ENCODE measurements at places on chromosomes 2 and 18.

DNA sequence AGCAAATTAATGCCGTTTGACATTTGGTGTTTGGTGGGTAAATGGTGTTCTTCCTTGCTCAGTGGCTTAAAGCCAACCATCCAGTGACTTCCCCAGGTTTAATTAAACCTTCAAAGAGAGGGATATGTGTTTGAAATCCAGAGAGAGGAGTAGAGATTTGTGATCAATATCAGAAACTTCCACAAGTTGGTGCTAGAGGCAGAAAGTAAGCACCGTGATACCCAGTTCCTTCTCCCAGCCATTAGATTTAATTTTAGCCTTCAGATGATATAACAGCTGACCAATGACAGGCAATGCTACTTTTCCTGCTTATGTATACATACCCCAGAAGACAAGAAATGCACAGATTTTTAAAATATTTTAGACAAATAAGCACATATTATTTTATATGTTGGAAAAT lies 398.5 kb downstream of the CDH2 start:
- DNase-seq: no peak

DNA sequence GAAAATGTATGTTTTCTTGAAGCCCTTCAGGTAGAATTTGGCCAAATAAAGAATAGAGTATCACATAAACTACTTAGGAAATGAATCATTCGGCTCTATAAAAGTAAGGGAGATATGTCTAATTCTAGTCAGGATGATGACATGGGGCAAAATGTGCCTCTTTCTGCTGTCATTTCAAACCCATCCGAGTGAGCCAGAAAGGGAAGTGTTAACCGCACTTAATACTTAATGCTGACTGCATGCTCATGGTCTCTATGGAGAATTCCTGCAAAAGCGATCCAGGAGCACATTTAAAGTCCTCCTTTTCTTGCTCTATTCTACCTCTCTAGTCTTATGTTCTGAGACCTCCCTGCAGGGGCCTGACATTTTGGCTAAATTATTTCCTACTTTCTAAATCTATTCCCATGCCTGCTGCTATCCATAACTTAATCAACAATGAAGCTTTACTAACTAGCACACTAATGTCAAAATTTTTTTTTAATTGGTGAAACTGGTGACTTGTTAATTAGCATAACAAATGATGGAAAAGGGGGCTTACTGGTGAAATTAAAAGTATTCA lies 127.4 kb downstream of the CDC42EP3 start:
- no peak for DNase-seq

DNA sequence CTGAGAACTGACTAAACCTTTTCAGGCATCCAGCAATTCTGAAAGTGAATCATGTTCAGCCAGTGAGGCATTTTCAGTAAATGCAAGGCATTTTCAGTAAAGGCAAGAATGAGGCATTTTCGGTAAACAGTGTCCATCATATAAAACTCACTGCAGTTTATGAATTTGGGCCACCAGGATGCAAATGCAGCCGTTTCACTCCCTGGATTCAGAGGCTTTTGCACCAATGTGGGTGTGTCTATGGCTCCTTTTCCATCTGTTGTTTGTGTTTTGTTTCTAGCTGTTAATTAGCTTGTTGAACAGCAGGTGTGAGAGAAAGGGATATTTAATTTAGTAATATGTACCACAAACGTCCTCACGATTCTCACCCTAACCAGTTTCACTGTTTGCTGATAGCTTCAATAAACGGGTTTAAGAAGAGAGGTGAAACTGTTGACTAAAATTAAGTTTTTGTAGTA lies 116.3 kb upstream of the PGAP1 start:
- peak; percentile 60 for DNase-seq

DNA sequence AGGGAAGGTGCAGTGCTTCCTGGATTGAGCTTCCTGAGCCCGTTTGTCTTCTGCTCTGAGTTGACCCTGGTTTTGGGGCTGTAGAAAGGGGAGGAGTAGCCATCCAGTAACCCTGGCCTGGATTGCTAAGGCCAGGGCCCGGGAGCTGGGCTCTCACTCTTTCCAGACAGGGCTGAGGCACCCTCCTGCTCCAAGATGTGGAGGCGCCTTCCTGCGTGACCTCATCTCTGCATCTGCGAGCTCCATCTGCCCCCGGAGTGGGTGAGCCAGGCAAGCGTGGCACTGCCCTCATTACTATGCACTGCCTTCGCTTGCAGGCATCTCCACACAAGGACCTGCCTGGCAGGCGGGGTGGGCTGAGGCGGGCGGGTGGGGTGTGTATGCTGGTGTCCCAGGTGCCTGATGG lies 58.0 kb downstream of the RAB31 start:
- DNase-seq: no peak

DNA sequence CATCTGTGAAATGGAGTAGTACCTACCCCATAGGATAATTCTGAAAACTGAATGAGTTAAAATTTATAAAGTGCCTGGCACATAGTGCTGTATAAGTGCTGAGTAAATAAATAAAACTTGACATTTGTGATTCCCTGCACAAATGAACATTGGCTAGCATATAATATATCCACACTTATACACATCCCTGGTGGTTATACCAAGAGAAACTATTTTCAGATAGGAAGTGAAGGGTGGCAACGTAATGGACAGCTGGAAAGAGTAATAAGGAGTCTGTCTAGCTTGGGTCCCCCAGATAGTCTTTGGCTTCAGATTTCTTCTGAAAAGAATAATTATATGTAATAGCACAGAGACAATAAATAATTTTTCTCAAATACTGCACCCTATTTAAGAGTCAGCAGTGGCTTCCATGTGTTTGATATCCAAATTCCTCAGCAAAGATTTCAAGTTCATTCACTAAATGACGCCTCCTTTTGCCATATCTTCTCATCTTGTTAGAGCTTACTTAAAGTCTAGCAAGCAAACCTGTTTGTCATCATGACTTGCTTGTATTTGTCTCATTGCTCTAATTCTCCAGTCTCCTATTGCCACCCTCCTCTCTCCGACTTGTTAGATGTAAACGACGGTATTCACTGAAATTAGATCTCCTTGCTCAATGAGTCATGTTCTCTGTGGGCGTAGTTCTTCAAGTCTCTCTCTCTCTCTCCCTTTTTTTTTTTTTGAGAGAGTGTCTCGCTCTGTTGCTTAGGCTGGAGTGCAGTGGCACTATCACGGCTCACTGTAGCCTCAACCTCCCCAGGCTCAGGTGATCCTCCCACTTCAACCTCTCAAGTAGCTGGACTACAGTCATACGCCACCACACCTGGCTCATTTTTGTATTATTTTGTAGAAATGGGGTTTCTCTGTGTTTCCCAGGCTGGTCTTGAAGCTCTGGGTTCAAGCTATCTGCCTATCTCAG lies 8.7 kb upstream of the ADGRF3 start:
- DNase-seq: no peak

- DNase-seq: no peak
These were observed 1.1 kb downstream of the ROCK2 start for GRCh38 chr2:11343368-11343649.

- no peak for DNase-seq
These were observed 168.4 kb upstream of the HAAO start for GRCh38 chr2:42960842-42961180.

DNA sequence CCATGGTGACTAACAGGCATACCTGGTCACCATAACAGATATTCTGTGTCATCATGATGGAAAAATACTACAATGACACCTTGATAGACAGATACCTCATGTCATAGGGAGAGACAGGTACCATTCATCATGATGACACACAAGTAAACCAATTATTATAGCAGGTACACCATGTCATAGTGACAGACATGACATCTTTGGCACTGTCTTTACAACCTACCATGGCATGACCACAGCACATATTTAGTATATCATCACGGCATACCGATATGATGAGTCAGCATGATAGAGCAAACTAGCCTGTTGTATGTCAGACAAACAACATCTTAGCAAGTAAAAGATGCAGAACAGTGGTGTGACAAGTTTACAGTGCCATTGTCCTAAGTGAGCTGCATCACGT lies 101.3 kb upstream of the KLHL29 start:
- DNase-seq: no peak

GRCh38 chr2:199977984-199978415 lies 22.6 kb downstream of the MAIP1 start:
- DNase-seq: peak; percentile 88

- peak; percentile 89 for DNase-seq
These were observed at the start of gene SP140L for GRCh38 chr2:230326453-230327417. Gene SP140L, plus strand, starts transcription at chr2:230327193. Its CDS starts 77 bp downstream, at chr2:230327270.

DNA sequence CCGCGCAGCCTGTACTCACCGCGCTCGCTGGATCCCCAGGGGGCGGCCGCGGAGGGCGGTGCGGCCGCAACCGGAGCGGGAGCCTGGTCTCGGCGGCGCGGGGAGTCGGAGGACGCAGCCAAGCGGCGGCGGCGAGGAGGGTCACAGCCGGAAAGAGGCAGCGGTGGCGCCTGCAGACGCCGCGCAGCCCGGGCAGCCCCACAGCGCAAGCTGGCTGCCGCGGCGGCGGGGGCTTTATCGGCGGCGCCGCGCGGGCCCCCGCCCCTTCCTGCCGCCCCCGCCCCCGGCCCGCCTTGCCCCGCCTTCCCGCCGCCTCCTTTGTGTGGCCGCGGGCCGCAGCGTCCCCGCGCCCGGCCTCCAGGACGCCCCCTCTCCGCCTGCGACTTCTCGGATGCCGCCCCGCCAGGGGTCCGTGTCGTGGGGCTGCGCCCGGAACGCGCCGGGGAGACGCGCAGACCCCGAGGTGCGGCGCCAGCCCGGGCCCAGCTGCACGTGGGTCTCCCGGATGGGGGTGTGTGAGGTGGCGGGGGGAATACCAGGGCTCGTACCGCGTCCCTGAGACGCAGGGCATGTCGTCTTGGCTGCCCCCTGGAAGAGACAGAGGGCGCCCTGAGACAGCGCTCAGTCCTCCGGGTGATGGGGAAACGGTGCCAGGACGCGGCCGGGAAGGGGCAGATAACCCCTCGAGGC lies at the start of gene SERPINE2:
Gene SERPINE2, minus strand, starts transcription at position 207 of the 690 bp plus-strand sequence. CDS start 37,386 bp downstream, outside the sequence.
- DNase-seq: peak; percentile 39

DNA sequence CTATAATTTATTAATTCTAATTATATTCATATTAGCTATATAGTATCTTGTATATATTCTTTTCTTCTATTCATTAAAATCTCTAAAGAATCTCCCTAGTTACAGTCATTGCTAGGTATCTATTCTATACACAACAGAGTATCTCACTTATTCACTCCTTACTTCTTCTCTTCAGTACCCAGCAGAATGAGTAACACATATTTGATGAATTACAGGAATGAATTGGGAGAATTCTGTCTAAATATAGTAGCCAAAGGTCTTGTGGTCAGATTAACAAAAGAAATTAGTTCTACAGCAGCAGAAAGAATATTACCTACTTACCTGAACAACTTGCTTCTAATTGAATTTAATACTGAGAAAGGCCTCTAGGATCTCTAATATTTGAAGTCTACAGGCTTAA lies 758.0 kb upstream of the ZEB2 start:
- no peak for DNase-seq

DNA sequence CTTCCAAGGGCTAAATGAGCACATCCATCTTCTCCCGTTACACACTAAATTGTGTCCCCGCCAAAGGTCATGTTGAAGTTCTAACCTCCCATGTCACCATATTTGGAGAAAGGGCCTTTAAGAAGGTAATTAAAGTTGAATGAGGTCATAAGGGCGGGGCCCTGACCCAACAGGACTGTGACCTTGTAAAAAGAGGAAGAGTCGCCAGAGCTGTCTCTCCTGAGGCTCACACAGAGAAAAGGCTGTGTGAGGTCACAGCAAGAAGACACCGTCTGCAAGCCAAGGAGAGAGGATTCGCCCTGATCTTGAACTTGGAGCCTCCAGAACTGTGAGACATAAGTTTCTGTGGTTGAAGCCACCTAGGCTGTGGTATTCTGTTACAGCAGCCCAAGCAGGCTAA lies 24.1 kb downstream of the TRABD2A start:
- peak; percentile 36 for DNase-seq

Measured in activated CD4-positive, alpha-beta T cell treated with anti-CD3 and anti-CD28 coated beads, Interleukin-2, amount 50 U/mL, for 16 hours (primary cell).